ENCODE measurements at places on chromosomes 13 and 19. TPM values are rescaled to one million over a fixed set of nuclear protein-coding genes. Genes with fewer than 3 reads are reported as not detected.

The TSSK6 gene
- total RNA-seq, result 1.4 TPM

The ZNF701 gene
- 17.7 TPM for total RNA-seq

The MBD3L3 gene
- total RNA-seq, result not detected

The ZNF69 gene
- total RNA-seq, result 19.8 TPM

The KANK3 gene
- 4.3 TPM for total RNA-seq

The ZNF28 gene
- total RNA-seq, result 24.6 TPM

The RFX1 gene
- 5.8 TPM for total RNA-seq

The ZNF431 gene
- total RNA-seq, result 13.5 TPM

The RGL3 gene
- total RNA-seq, result 4.7 TPM

The KIR3DL1 gene
- not detected for total RNA-seq

The F7 gene
- 2.0 TPM for total RNA-seq

The CYP4F3 gene
- total RNA-seq, result 0.33 TPM

The NLRP11 gene
- not detected for total RNA-seq

The ZNF578 gene
- total RNA-seq, result 10.6 TPM

The CYP2A13 gene
- not detected for total RNA-seq

The ANKRD24 gene
- 2.8 TPM for total RNA-seq

The DAND5 gene
- not detected for total RNA-seq

The SHISA2 gene
- 20.8 TPM for total RNA-seq

The TUBA3C gene
- not detected for total RNA-seq

The LILRA5 gene
- total RNA-seq, result 3.2 TPM

The LRRC25 gene
- 2.4 TPM for total RNA-seq

The KLK5 gene
- 0.44 TPM for total RNA-seq
